ENCODE measurements at places on chromosomes 3 and 15.
A peak's percentile ranks its signal among the peaks of the same experiment; 100 is the strongest.

DNA sequence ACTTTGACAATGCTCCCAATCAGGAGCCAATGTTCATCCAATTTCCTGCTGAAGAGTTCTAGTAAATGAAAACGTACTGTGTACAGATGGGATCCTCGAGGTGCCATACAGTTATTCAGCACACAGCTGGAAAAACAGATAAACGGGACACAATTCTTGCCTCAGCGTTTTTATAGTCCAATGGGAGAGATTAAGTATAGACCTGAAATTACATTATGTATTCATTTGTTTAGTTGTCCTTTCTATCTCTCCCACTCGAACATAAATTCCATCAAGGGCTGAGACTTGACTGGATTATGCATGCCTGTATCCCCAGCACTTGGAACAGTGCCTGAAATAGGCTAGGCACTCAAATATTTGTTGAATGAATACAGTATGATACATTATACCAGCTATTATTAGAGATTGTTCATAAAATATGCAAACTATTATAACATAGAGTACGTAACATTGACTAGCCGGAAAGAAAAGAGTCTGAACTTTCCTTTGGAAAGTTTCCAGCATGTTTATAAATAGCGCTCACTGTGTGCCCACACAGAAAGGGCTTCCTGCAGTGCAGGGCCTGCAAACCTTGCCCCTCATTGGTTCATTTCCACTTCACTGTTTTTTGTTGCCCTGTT lies 27.4 kb upstream of the SNTN start:
- DNase-seq: peak; percentile 62

GRCh38 chr15:66101715-66102395 lies 151.7 kb downstream of the MEGF11 start:
- no peak for DNase-seq

DNA sequence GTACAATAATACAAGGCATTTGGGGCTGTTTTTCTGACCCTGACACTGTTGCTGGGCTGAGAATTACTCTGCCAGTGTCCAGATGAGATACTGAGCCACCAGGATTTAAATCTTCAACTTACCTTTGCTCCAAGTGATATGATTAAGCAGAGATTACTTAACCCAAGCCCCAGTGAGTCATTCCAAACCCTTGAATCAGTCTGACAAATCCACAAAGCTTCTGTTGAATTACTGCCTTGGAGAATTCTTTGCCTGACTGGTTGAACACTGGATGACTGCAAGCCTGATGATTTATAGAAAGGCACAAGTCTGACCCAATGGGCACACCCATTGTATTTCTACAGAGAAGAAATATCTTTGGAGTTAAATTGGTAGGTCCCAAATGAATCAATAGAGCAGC lies 88.2 kb upstream of the TSC22D2 start:
- DNase-seq: peak; percentile 98

GRCh38 chr15:81115054-81115939 lies 18.8 kb upstream of the CFAP161 start:
- DNase-seq: no peak

DNA sequence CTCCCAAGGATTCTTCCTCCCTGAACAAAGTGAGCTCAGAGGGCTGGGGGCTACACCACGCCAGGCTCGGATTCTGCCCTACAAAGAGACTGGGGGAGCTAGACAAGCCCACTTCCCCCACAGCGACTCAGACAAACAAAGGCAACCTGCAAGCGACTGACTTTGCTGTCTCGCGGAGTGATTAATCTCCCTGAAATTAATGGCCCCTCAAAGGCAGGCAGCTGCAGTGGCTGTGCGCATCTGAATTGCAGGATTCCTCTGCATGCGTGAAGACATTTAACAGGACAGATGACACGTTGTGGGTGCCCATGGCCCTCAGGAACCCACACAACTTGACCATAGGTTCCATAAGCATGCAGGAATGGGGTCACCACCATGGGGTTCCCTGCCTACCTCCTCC lies 18.4 kb downstream of the CTXND1 start:
- DNase-seq: no peak

- DNase-seq: no peak
Observed at GRCh38 chr15:42359985-42360384, 684 bp downstream of the CAPN3 start.

DNA sequence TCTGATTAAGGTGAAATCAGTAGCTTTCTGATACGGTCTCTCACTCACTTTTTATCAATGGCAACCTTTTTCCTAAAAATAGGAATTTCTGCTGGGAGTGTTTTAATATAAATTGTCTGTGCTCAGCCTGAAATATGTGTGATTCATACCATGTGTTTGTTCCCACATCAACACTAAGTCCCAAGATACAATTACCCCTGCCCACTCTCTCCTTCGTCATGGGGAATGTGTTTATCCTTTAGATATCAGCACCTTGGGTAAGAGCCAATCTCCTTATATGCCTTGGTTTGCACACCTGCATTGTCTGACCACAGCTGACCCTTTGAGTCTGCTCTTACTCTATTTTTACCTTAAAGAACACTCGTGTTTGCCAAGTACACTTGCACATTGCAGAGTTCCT lies 356.4 kb downstream of the LPP start:
- DNase-seq: peak; percentile 93

DNA sequence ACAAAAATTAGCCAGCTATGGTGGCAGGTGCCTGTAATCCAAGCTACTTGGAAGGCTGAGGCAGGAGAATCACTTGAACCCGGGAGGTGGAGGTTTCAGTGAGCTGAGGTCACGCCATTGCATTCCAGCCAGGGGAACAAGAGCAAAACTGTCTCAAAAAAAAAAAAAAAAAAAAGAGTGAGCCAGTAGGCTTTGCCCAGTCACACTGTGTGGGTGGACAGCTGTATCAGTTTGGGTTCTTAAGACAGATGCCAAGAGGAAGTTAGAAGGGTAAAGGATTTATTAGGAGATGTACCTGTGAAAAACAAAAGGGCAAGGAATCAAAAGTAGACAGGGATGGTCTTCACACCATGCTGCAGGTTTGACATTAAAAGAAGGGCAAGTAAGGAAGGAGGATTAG lies 86.1 kb upstream of the CGNL1 start:
- DNase-seq: no peak

DNA sequence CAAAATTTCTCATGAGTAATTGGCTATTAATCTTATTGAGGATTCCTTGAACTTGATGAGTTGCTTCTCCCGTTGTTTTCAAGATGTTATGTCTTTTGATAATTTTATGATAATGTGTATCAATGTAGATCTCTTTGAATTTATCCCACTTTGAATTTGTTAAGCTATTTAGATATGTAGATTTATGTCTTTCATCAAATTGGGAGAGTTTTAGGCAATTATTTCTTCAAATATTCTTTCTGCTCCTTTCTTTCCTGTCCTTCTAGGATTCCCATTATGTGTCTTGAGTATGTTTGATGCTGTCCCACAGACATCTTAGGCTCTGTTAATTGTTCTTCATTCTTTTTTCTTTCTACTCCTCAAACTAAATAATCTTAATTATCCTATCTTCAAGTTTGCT lies 68.1 kb upstream of the FGD5 start:
- no peak for DNase-seq

DNA sequence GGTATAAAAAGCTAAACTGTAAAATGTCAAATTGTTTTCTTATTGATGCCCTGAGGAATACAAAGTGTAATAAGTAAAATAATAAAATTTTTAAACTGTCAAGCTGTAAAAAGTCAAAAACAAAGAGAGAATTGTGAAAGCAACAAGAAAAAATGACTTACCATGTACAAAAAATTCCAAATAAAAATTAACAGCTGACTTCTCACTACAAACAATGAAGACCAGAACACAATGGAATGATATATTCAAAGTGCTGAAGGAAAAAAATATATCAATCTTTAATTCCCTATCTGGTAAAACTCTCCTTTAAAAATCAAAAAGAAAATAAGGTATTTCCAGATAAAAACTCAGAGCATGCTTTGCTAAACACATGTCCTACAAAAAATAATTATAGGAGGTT lies 883.5 kb downstream of the IGSF11 start:
- no peak for DNase-seq

DNA sequence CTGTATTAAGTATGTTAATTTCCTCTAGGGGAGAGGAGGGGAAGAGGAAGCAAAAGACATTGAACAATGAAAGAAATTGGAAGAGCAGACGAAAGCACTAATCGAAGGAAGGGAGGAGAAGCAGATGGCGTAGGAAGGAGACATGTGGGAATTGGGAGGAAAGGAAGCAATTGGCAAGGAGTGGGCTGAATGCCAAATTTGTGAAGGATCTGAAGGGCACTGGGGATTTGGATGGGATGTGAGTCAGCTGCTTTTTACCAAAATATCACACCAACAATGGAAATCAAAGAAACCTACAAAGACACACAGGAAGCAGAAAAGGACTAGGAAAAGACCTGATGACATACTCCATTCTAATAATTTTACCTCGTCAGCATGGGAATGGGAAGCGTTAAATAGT lies 1029.8 kb downstream of the ROBO1 start:
- no peak for DNase-seq
